Diencephalon (tissue), 1 donor: ENCODE measurements at places on chromosomes 16 and 17. TPM values are rescaled to one million over a fixed set of nuclear protein-coding genes. Genes with fewer than 3 reads are reported as not detected.

The PROCA1 gene
- total RNA-seq, result 5.5 TPM

The BCAR1 gene
- total RNA-seq, result 25.8 TPM

The HSF4 gene
- 14.3 TPM for total RNA-seq

The KLHL10 gene
- not detected for total RNA-seq

The TNFRSF17 gene
- total RNA-seq, result 3.9 TPM

The NPW gene
- not detected for total RNA-seq

The SPNS2 gene
- total RNA-seq, result 16.6 TPM

The PRAC1 gene
- total RNA-seq, result not detected

The CHST4 gene
- total RNA-seq, result 0.46 TPM

The C16orf54 gene
- total RNA-seq, result 0.69 TPM

The SGSM2 gene
- 87.0 TPM for total RNA-seq

The IL34 gene
- 8.5 TPM for total RNA-seq

The PIPOX gene
- total RNA-seq, result 10.1 TPM

The HOXB6 gene
- not detected for total RNA-seq

The MPV17L gene
- total RNA-seq, result 17.1 TPM

The ZNF624 gene
- 33.9 TPM for total RNA-seq

The TBC1D26 gene
- 0.23 TPM for total RNA-seq

The GRAP gene
- 4.8 TPM for total RNA-seq

The MRPS7 gene
- total RNA-seq, result 46.6 TPM

The EZH1 gene
- total RNA-seq, result 35.5 TPM

The MILR1 gene
- 3.7 TPM for total RNA-seq

The ADAP2 gene
- total RNA-seq, result 6.5 TPM
